ENCODE measurements at places on chromosomes 12 and 14.

DNA sequence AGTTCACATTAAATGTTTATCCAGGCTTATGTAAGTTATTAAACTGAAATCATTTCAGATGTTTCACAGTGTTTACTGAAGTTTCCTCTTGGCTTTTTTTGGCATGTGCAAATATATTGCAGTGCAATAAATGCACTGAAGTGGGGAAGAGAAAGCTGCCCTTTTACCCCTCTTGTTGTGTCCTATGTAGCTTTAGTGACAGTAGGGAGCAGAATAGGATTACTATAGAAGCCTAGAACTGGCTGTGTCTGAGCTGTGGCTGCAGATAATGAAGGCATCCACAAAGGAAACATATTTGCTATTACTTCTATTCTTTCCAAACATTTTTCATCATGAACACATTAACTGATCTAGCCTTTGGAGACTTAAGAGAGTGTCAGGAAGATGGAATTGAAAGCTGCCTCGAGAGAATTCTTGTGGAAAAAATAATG is 24.1 kb upstream of the CNTN1 start:
- no peak for DNase-seq

DNA sequence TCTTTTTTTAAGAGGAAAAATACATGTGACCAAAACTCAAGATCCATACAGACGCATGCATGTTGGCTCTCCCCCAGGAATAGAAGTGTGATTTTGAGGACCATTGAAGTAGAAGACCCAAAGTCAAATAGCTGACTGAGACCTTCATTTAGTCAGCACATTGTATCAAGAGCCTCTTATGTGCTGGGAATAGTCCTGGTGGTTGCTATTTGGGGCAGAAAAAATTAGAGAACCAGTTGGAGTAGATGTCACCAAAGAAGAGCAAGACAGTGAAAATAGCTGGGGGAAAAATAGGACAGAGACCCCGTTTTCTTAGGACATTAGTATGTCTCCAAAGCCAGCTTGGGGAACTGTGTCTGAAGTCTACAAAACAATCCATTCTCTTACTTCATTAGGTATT is 93.6 kb downstream of the PELI2 start:
- DNase-seq = no peak

DNA sequence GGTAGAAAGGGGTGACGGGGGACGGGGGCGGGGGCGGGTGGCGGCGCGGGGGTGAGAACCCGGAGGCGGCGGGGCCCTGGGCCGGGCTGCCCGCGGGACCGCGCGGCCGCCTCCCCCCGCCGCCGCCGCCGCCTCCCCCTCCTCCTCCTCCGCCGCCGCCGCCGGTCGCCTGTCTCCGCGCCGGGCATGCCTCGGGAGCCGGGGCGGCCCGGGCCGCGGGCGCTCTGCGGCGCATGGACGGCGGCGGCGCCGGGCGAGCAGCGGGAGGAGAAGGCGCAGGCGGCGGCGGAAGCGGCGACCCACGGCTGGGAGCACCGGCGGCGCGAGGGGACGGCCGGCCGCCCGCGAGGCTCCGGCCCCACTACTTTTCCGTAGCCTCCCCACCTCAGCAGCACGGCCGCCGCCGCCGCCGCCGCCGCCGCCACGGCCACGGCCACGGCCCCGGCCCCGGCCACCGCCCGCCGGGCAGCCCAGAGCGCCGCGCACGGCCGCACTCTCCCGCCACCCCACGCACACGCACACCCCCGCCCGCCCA is at the start of gene NPAS3:
Gene NPAS3, plus strand, starts transcription at position 161 of the 535 bp plus-strand sequence.
- no peak for DNase-seq

DNA sequence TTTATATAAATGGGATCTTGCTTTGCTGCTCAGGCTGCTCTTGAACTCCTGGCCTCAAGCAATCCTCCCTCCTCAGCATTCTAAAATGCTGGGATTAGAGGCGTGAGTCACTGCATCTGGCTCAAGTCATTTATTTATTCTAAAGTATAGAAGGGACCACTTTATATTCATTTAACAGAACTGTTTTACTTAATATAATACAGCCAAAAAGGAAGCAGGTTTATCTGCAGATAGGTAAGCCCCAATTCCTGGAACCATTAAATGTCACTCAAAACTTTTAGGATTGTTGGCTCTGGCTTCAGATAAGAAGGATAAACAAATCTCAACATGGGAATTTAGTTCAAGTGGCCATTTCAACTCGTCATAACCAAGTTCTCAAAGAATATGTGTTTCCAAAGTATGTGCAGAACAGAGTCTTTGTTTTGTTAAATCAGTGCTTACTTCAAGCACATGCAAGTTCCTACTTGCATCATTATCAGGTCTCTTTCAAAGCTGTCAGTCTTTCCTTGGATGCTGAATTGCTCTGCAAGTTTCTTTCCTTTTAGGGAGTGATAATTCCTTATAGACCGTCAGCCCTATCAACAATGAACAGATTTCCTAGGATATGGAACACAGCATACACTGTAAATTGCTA is 60.4 kb downstream of the KITLG start:
- DNase-seq = no peak

GRCh38 chr14:40204441-40205175 is 772.4 kb upstream of the FBXO33 start:
- DNase-seq = no peak

- no peak for DNase-seq
These were observed 90.5 kb upstream of the FOXN3 start for GRCh38 chr14:89507521-89507920.

DNA sequence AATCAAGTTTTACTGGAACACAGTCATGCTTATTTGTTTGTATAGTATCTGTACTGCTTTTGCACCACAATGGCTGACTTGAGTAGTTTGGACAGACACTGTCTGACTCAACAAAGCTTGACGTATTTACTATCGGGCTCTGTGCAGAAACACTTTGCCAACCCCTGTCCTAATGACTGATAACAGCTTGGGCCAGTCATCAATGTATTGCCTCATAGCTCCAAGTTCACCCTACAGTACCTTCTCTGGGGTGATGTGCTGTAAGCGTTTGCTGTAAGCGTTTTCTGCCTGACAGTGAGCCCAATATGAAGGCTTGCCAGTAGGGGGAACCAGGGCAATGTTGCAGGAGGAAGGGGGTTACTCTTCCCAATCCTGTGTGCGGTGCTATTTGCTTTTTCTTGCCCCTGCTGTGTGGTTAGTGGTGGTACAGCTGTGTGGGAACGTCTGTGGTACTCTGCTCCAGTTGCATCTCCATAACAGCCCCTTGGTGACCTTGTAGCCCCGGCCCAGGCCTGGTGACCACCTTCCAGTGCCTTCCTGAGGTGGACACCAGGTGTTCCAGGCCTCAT is 5.4 kb upstream of the CCDC177 start:
- DNase-seq = no peak

- DNase-seq = no peak
These were observed 230.5 kb downstream of the PDZRN4 start for GRCh38 chr12:41418586-41418985.

GRCh38 chr12:114368685-114369452 is 37.1 kb downstream of the TBX5 start:
- no peak for DNase-seq

DNA sequence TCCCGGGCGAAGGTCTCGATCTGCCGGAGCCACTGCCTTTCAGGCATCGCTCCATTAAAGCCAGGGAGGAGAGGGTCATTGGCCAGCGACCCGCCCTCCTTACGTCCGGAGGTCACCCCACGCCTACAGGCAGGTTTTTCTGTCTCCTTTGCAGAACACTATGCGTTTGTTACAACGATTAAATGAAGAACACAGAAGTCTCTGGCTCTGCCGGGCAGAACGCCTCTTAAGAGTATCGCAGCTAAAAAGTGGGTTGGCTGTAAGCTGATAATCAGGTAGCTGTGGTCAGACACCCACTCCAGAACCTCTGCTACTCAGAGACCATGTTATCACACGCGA is 15.0 kb downstream of the OTX2 start:
- DNase-seq = no peak

GRCh38 chr12:96077081-96077480 is 41.7 kb upstream of the LTA4H start:
- DNase-seq = no peak

GRCh38 chr14:105883066-105884005 is 357.0 kb downstream of the TMEM121 start:
- DNase-seq = no peak

- DNase-seq = no peak
These were observed 2.2 kb upstream of the PPTC7 start for GRCh38 chr12:110585231-110585799.

DNA sequence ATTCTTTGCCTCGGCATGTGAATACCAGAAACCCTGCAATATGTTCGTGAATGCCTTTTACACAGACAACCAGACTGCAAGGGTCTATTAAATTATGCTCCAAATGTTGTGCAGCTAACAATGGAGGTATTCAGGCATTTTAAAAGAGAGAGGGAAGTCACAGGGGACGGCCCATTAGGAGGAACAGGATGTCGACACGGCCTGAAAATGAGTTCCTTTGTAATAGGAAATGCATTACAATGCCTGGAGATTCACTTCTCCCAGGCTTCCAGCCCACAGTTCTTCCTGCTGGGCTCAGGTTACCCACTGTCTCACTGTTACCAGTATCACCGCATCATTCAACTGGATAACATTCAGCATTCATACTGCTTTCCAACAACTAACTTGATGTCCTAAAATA is 2.5 kb downstream of the DUSP6 start:
- no peak for DNase-seq

GRCh38 chr12:10701843-10702242 is 21.3 kb downstream of the YBX3 start:
- no peak for DNase-seq

GRCh38 chr14:35506927-35507326 is 27.0 kb upstream of the INSM2 start:
- no peak for DNase-seq

DNA sequence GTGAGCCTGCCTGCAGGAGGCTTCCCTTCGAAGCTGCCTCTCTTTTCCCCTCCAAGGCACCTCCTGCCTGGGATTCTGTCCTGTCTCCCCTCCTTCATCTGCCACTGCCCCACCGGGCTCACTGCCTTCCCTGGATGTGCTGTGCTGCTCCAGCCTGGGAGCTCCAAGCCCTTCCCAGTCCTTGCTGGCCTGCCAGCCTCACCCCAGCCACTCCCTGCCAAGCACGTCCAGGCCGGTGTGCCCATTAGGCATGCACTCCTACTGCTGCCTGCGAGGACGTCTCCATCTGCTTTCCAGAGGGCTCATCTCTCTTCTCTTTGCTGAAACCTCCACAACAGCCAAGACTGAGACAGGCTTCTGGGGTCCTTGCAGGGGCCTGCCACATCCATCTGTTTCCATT is 8.4 kb upstream of the SLC25A47 start:
- DNase-seq = no peak

- peak; percentile 12 for DNase-seq
These were observed 179.9 kb upstream of the ATF7IP start for GRCh38 chr12:14185427-14186192.

DNA sequence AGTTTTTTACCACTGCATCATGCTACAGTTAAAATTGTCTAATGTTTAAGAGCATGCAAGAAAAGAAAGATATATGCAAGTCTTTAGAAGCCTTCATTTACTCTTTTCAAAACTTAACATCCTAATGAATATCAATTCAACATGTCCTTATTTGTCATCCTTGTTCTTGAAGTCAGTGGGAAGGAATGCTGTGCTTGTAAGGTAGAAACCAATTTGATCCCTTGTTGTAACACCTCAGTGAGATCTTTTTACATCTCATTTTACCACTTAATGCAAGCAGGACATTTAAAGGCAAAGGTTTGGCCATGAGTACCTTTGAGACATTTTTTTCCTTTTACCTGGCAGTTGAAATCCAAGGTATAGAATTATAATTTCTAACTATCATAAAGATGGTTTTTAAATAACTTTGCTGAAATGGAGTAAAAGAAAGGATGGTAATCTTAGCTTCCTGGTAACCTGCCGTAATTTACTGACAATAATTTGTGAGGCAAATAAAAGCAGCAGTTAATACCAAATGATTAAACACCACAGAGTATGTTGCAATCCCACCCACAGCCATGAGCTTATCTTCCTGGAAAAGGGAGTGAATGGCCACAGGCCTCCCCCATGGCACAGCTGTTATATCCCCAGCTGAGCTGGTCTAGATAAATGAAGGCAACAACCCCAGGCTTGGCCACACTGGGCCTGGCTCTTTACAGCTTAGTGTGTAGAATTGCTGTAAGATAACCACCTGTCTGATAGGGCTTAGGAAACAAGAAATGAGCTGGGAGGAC is 33.2 kb upstream of the STRN3 start:
- no peak for DNase-seq

DNA sequence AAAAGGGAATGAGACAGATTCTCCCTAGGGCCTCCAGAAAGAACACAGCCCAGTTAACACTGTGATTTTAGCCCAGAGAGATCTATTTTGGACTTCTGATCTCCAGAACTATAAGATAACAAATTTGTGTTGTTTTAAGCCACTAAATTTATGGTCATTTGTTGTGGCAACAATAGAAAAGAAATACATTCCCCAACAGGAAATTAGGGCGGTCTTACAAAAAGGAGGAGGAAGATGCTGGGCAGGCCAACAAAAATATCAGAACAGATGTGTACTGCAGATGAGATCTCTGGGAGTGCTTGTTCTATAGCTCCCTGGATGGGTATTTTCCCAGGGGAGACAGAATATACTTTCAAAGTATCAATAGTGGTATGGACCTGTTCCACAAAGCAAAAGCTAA is 32.0 kb upstream of the SOCS2 start:
- no peak for DNase-seq

DNA sequence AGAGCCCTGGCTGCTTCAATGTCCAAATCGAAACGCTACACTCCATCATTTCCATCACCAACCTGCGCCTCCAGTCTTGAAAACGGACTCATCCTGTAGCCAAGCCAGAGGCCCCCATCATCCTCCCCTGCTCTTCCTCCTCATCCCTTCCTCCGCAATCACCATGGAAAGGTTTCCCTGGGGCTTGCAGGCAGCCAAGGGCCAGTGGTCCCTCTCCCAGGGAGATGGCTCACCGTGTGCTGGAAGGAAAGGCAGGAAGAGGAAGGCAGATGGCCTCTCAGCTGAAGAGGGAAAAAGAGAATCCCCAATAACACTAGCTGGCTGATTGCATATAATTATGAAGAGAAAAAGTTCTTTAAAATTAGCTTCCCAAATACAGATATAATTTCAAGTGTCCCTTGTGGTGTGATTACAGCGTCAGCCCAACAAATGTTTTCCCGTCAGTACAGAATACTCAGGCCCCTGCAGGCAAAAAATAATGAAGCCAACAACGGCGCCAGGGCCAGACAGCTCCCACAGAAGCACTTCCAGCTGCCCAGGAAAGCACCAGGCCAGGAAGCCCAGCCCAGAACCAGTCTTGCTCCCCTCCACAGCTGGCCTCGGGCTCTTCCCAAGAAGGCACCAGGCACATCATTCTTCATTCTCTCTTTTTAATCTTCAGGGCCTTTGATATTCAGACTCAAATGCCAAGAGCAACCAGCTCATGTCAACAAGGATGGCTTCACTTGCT is 24.7 kb downstream of the ITPK1 start:
- DNase-seq = no peak

DNA sequence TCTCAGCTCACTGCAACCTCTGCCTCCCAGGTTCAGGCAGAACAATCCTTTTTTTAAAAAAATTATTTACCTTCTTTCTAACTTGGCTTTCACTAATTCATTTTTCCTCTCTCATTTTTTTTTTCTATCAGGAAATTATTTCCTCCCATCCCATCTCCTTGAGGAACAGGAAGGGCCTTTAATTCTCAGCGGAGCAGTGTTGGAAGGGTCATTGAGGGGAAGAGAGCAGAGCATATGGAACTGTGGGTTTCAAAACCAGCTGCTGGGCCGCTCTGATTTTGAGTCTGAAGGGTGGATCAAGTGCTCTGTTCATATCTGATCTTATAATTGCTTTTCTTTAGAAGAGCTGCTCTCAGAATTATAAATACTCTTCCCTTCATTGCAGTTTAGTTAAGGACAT is 29.0 kb downstream of the NUBPL start:
- no peak for DNase-seq

- DNase-seq = no peak
These were observed 15.7 kb downstream of the TBX3 start for GRCh38 chr12:114668151-114668885.

All from effector memory CD4-positive, alpha-beta T cell (primary cell).